ENCODE measurements at places on chromosomes 6 and 20.

GRCh38 chr20:18103497-18103896 is 34.2 kb upstream of the KAT14 start:
- DNase-seq, result no peak

GRCh38 chr6:36570264-36570663 is 23.0 kb upstream of the STK38 start:
- no peak for DNase-seq

GRCh38 chr6:137167702-137168377 is 5.6 kb downstream of the IL22RA2 start:
- no peak for DNase-seq

DNA sequence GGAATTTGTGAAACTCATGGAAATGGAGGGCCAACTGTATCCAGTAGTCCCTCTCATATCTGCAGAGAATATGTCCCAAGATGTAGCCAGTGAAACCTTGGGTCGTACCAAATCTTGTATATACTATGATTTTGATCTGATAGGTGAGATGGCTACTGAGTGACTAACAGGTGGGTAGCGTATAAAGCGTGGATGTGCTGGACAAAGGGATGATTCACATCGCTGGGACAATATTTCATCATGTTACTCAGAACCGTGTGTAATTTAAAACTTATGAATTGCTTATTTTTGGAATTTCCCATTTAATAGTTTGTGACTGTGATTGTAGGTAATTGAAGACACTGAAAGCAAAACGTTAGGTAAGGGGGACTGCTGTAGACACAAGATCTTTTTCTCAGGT is 144.1 kb downstream of the SMAP1 start:
- no peak for DNase-seq

- DNase-seq, result no peak
Measured at GRCh38 chr6:163516908-163517307, 102.4 kb downstream of the QKI start.

DNA sequence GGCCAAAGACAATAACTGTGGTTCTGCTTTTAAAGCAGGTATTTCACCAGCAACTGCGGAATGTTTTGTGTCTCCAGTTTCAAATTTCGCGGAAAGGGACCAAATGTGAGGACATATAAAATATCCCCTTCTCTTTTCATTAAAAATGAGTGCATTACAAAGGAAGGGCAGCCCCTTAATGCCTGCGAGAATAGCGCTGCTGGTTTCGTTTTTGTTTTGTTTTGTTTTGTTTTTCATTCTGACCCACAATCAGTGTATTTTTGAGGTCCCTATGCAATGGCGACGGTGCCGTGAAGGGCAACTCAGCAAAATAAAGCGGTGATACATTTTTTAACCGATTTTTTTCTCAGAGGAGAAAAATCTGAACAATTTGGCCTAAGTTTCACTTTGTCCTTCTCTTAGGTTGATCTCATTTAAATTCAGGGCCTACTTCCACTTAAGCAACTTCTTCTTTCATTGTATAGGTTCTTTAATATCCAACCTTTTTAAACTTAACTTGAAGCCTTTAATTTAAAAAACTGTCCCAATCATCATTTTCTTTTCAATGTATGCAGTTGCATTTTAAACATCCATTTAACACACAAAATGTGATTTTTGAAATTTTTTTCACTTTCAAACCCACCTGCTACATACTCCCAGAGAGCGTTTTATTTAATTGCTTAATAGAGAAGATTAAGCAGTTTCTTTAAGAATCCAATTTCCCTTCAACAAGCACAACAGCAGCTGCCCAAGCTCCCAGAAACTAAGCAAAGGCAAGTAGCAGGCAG is 2.9 kb upstream of the HIVEP2 start:
- no peak for DNase-seq

DNA sequence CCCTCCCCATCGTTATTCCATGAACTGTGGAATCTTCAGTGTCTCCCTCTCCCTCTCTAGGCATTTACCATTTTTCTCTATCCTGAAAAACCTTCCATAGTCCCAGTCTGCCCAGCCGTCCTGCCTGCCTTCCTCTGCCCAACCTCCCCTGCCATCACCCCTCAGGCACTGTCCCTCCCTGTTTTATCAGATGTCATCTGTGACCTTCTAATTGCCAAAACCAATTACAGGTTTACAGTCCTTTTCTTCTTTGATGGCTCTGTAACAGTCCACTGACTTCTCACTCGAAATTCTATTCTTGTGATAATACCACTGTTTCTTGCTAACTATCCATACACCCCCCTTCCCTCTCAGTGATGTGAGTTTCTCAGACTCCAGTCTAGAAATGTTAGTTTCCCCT is 2.3 kb upstream of the SLC23A2 start:
- no peak for DNase-seq

DNA sequence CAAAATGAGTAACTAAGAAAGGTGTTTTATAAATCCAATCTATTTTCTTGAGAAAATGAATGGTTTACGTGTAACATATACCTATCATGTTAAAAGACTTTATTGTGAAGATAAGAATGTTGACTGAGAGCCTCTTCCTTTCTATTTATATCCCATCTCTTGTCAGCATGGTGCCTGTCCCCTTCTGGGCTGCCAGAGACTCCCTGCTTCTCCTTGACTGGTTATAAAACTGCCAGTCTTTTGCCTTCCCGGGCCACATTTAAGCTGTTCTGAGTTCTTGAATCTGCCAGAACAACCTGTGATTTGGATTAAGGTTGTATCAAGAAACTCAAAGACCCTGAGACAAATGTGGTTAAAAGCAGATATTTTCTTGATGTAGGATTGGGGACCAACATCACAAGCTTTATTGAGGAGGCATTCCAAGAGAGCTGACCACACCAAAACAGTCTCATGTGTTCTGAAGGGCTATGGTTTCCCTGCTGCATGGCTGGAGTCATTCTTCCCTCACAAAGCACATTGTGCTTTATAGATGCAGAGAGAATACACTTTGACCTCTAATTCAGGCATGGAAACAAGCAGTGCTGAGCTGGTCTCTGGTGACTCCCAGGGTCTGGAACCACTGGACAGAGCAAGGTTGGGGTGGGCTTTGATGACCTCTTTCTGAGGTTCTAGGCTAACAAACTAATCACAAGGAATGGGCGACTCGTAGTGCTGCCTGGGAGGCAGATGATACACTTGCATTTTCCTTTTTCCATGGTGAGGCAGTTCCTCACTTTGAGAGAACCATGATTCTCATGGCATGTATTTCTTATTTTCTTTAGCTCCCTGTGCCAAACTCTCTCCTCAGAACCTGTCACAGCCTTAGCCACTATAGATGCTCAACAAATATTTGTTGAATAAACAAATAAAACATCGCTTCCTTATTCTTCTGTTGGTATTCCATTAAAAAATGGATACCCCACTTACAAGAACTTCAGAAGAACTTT is 205.0 kb upstream of the PREP start:
- no peak for DNase-seq

GRCh38 chr6:26104457-26105108 is 17.4 kb downstream of the HFE start:
- DNase-seq, result no peak

DNA sequence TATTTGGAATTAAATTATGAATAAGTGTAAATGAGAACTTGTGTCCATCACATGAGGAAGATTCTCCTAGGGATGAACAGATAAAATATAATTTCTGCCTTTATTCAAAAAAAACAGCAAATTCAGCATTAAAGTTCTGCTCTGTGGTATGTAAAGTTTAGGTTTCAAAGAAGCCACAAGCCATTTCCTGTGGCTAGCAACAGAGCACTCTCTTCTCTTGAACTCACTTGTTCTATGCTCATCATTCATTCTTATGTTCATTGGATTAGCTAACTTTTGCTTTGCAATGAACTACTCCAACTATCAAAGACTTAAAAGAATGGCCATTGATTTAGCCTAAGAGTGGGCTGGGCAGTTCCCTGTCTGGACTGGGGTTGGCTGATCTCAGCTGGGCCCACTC is 20.8 kb upstream of the SNRPB2 start:
- DNase-seq, result no peak

DNA sequence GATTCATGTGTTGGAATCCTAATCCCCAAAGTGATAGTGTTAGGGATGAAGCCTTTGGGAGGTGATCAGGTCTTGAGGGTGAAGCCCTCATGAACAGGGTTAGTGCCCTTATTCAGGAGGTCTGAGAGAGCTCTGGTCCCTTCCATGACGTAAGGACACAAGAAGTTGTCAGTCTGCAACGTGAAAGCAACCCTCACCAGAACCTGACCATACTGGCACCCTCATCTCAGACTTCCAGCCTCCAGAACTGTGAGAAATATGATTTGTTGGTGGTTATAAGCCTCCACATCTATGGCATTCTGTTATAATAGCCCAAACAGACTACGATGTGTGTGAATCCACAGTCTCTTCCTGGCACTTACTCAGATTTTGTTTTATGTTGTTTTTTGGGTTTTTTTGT is 90.7 kb downstream of the TRERF1 start:
- no peak for DNase-seq

- DNase-seq, result no peak
Measured at GRCh38 chr6:33709605-33710295, 1.8 kb downstream of the UQCC2 start.

- no peak for DNase-seq
Measured at GRCh38 chr20:4833074-4833728, 111.5 kb downstream of the PRND start.

DNA sequence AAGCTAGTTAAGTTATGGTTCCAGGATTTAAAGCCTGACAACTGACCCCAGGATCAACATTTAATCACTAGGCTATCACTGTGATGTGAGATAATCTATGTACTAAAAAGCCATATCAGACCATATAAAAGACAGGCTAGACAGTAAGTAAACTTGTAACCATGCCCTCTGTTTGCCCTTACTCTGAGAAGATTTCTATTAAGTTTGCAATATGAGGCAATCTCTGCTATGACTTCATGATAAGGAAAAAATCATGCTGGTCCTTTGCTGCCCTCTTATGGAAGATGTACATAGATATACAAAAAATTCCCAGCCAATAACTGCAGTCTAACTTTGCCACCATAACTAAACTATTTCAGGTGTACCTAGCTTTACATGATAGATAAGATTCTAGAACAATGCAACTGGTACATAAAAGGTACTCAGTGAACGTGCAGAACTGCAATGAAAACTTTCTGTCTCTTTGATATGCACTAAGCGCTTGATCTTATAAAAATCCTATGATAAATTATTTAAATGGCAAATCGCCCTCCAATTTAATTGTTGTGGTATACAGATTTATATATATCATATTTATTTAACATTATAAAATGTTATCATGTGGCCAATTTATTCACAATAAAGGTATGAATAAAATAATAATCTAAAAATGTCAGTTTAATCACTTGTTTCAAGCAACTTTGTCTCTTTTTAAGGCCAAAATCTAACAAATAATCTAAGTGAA is 70.5 kb downstream of the FAM217A start:
- peak; percentile 60 for DNase-seq

DNA sequence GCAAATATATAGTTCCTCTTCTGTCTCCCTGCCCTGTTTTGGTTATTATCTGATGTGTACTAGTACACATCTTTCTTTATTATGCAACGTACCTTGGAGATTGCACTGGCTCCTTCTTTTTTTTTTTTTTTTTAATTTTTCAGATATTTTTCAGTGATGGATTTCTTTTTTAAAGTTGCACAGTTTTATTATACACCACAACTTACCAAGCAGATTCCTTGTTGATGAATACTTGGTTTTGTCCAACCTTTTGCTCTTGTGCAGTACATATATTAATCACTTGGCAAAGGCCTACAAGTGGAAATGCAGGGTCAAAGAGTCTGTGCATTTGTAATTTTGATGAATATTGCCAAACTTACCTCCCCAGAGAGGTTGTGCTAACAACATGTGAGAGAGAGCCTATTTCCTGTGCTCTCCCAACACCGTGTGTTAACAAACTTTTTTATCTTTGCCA is 50.1 kb upstream of the RNF24 start:
- no peak for DNase-seq

- no peak for DNase-seq
Measured at GRCh38 chr20:40154514-40154913, 534.5 kb downstream of the MAFB start.

GRCh38 chr6:136886091-136886490 is 36.0 kb upstream of the SLC35D3 start:
- no peak for DNase-seq

DNA sequence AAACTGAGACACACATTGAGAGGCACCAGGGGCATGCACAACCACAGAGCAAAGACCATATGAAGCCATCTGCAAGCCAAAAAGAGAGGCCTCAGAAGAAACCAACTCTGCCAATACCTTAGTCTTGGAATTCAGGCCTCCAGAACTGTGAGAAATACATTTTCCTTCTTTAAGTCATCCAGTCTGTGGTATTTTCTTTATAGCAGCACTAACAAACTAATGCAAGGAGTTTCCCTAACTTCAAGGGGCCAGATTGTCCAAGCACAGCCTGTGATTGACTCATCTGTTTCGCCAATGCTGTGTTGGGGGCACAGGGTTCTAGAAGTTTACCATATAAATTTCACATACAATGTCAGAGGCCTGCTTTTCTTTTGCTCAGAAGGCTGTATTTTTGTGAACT is 364.6 kb downstream of the GJA1 start:
- no peak for DNase-seq

GRCh38 chr6:34056305-34057108 is 89.4 kb downstream of the GRM4 start:
- peak; percentile 59 for DNase-seq

GRCh38 chr6:16697437-16698161 is 63.7 kb downstream of the ATXN1 start:
- DNase-seq, result no peak

DNA sequence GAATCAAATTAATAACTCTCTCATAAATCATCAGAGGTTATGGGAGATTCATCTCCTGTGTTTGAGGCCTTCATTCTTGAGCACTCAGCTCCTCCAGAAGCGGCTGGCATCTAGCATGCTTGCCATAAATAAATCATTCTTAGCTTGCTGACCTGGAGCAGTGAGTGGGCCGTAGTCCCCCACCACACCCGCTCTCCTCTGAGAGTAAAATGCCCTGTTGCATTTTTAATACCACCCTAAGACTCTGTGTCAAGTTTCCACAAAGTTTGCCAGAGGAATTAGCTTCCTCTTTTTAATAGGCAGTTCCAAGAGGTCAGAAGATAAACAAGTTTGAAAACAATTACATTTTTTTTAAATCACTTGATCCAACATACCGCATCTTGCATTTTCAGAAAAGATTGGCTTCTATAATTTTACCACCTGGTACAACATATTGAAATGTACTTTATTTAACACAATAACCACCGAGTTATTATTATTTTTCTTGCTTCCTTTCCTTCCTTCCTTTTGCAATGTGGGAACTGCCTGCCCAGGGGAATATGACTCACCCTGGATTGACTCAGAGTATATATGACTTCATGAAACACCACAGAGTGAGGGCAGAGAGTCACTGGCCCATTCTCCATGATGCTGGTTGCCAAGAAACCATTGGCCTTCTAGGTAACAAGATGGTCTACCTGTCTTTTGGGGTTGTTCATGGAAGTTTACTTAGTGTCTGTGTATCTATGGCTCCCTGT is 29.4 kb upstream of the CLIC5 start:
- DNase-seq, result no peak

- no peak for DNase-seq
Measured at GRCh38 chr6:89050697-89051096, 29.9 kb upstream of the PNRC1 start.

GRCh38 chr20:16147216-16147615 is 426.0 kb downstream of the KIF16B start:
- no peak for DNase-seq

All from D341Med (cell line).